ENCODE measurements at places on chromosomes 3 and 15.
A peak's percentile ranks its signal among the peaks of the same experiment; 100 is the strongest.

DNA sequence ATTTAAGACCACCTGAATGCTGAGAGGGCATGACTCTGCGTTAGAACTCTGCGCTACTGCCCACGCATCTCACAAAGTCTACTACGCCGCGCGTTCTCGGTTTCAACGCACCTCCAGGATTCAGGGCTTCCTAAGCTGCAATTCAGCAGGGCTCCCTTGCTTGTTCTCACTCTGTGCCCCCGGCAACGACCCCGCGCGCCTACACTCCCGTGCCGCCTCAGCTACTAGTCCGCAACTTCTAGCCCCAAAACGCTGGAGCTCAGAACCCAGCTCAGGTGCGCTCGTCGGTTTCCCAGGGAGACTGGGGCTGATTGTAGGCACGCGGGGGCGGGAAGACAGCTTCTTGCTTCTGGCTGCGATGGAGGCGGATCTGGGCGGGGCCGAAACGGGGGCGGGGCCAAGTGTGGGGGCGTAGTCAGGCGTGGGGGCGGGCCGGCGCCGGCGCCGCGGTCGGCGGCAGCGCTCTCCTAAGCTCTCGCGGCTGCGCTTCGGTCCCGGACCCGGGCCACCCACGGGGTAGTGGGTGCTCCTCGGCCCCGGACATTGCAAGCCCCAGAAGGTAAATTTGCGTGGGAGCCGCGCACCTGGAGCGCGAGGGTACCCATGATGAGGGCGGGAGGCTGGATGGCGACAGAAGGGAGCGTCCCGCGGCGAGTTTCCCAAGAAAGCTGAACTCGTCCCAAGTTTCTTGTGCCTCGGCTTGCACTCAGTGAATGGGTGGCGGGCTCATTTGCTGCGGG lies at the start of gene ARHGEF26:
ARHGEF26 (plus strand) TSS at position 430 of the 740 bp plus-strand sequence. CDS start 603 bp downstream, outside the sequence.
- DNase-seq = peak; percentile 74

- no peak for DNase-seq
Observed at GRCh38 chr3:146300768-146301167, 49.9 kb upstream of the PLSCR4 start.

GRCh38 chr3:155560135-155560534 lies 184.7 kb downstream of the PLCH1 start:
- DNase-seq = no peak

GRCh38 chr15:98801234-98801561 lies 152.9 kb downstream of the IGF1R start:
- DNase-seq = no peak

DNA sequence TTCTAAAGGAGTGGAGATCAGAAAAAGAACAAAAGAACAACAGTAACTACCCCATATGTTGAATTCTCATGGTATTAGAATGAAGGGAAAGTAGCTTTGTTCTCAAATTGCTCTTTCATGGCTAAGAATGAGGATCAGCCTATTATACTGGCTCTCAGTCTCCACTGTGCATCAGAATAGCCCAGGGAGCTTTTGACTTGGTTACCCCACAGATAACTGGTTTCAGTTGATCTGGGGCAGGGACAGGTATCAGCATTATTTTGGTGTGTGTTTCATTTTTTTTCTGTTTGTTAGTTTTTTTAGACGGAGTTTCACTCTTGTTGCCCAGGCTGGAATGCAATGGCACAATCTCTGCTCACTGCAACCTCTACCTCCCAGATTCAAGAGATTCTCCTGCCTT lies 311.7 kb upstream of the TLE3 start:
- no peak for DNase-seq

GRCh38 chr15:51318382-51319150 lies 19.8 kb downstream of the CYP19A1 start:
- no peak for DNase-seq

DNA sequence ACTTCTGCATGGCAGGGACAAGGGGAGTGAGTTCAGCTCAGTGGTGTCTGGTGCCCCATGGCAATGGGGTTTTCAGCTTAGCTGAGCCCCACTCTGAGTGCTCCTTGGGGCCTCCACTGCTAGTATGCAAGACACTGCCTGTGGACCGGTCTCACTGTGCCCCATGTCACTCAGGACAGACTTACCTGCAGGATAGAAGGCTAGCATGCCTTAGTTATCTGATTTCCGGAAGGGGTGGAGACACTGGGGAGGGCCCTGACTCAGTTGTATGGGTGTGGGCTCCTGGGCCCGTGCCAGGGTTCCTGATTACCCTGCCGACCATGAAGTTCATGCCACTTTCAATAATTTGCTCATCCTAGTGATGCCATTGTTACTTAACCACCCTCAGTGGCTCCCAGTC lies 4.3 kb upstream of the SLC6A20 start:
- DNase-seq = no peak

DNA sequence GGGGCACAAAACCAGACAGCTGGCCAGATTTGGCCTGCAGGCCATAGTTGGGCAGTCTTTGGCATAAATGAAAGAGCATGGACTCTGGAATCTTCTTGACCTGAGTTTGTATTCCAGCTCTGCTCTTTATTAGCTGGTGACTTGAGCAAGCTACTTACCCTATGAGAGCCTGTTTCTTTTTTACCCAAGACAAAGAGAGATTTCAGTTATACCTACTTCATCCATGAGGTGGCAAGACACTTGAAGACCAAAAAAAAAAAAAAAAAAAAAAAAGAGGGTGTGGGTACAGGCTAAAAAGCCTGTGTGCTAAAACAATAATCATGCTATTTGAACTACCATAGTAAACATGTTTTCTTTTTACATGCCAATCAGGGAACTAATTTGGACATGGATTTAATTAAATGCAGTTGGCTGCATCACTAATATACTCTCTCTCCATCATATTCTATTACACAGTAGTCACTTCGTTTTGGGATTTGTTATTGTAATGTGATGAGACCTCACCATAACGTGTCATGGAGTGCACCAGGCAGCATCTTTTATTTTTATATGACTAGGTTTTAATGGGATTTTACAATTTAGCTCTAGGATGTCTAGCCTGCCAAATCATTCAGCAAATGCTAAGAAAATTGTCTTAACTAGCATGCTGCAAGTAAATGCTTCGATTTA lies 109.2 kb upstream of the FHIT start:
- peak; percentile 3 for DNase-seq

- no peak for DNase-seq
Observed at GRCh38 chr3:158109295-158109803, 540 bp upstream of the RSRC1 start.

- no peak for DNase-seq
Observed at GRCh38 chr3:73846951-73847350, 222.2 kb upstream of the PDZRN3 start.

DNA sequence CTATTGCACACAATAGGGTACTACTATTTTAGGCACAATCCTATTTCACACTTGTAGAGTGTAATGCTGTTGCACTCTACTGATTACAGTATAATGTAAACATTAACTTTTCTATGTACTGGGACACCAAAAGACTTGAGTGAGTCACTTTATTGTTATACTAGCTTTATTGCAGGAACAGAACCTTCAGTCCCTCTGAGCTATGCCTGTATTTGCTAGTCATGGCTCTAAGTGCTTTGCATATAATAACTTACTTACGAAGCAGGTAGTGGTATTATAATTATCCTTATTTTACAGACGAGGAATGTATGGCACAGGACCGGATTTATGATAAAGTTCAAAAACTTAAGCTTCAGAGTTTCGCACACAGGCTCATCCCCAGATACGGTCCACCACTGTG lies 106.6 kb upstream of the SLC6A6 start:
- no peak for DNase-seq

DNA sequence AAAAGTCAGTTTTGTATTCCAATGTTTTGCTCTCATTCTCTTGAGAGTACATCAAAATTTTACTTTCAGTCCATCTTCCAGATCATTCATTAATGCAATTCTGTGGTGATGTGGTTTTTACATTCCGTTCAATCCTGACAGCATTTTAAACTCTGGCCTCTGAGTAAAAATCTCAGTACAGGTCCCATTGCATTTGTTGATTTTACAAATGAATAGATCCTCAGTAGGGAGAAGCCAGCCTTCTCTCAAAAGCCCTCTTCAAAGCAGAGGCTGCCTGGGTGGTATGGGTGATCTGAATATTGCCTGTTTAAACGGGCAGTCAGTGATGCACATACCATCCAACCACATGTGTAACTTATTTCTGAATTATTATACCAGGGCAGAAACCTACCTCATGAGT lies 72.5 kb upstream of the TSC22D2 start:
- DNase-seq = no peak

GRCh38 chr15:77634266-77634962 lies 1.7 kb upstream of the LINGO1 start:
- DNase-seq = peak; percentile 72

DNA sequence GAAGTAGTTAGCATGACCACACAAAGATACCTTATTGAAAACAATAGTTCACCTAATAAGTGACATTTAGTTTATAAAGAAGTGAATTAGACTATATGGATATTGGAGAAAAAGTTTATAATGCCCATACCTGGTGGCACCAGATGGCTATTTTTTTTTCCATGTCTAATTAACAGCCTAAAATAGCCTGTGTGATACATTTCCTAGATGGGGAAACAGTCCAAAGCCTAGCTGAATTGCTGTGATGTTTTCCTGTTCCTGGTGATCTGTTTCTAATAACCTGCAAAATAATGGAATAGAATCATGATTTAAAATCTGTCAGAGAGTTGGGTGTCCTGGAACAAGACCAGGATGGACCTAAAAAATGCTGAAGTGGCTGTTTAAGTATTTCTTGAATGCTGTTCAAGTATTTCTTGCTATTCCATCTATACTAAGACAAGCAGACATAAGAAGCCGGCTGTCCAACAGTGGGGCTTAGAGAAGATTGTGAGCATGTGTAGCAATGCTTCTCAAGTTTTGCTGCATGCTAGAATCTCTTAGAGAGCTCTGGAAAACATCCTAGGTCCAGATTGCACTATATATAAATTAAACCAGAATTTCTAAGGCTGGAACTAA lies 31.3 kb downstream of the LRRC3B start:
- DNase-seq = no peak

GRCh38 chr3:14371573-14372474 lies 30.6 kb upstream of the SLC6A6 start:
- DNase-seq = peak; percentile 19

DNA sequence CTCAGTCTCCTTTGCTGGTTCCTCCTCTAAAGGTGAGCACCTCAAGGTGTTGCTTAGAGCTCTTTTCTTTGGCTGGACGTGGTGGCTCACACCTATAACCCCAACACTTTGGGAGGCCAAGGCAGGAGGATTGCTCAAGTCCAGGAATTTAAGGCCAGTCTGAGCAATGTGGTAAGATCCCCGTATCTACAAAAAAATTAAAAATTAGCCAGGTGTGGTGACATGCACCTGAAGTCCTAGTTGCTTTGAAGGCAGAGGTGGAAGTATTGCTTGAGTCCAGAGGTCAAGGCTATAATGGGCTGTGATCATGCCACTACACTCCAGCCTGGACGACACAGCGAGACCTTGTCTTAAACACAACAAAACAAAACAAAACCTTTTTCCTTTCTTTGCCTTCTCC lies 28.3 kb downstream of the TOPBP1 start:
- DNase-seq = no peak

DNA sequence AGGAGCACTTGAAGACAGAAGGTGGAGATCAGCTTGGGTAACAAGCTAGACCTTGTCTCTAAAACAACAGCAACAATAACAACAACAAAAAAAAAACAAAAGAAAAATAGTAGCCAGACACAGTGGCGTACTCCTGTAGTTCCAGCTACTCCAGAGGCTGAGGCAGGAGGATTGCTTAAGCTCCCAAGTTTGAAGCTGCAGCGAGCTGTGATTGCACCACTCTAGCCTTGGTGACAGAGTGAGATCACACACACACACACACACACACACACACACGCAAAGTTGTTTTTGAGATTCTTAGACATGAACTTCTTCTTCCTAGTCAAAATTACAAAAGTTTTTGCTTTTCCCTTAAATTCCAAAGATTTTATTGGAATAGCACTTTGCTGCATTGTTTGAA lies 93.0 kb upstream of the IGSF10 start:
- DNase-seq = no peak

- no peak for DNase-seq
Observed at GRCh38 chr3:39343076-39343717, 13.7 kb downstream of the CCR8 start.

DNA sequence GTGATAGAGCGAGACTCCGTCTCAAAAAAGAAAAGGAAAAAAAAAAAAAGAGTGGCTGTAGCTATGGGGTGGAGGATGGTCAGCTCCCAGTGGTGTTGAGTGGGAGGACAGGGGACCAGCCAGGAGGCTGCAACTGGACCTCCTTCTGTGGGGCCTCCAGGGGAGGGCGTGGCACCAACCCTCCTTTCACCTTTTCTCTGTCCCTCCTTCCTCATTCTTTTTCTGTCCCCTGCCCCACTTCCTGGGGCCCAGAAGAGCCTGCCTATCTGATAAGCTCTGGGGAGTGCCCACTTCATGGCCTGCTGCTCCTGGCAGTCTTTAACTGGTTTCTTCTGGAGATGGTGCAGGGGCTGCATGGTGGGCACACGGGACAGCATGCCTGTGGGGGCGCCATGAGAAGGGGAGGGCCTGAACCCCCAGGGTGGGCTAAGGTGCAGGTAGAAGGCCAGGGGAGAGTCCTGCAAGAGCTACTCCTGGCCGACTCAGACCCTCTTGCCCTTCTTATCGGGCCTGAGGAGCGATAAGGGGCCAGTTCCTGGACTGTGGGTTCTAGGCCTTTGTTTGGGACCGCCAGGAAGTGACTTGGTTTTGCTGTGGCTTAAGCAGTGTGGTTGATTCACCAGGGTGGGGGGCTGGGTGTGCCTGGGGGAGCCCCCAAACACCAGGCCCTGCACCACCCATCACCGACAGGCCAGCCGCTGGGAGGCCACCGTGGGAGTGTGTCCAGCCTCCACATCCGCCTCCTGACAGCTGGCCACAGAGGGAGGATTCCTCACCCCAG lies 49.4 kb upstream of the FLNB start:
- no peak for DNase-seq

- DNase-seq = no peak
Observed at GRCh38 chr3:28138043-28138610, 103.3 kb upstream of the CMC1 start.

- DNase-seq = no peak
Observed at GRCh38 chr15:39054128-39054732, 489.6 kb upstream of the RASGRP1 start.

- DNase-seq = no peak
Observed at GRCh38 chr15:56792211-56792610, 58.9 kb upstream of the ZNF280D start.

- no peak for DNase-seq
Observed at GRCh38 chr15:59596640-59597039, 14.9 kb upstream of the GCNT3 start.

Measured in NAMALWA (cell line).